ENCODE measurements at places on chromosomes 12 and 14.

GRCh38 chr12:90238663-90239271, 530.1 kb upstream of the ATP2B1 start:
- DNase-seq = no peak

DNA sequence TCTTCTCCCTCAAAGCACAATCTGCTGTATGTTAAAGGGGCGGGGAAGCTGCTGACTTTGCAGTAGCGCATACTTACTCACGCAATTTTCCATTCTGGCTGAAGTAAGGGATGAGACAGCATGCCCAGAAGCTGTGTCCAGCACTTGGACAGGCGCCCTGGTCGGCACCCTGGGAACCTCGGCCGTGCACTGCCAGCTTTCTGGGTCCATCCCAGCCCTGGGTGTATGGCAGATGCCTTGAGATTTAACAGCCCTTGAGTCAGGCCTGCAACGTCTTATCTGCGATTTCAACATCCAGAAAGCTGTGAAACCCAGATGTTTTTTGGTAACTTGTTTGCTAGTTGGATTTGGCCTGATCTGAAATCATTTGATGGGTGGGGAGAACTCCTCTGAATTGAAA, 16.1 kb downstream of the EML1 start:
- DNase-seq = no peak

GRCh38 chr12:4228122-4228580, 45.4 kb upstream of the CCND2 start:
- DNase-seq = no peak

GRCh38 chr14:96086032-96086431, 46.9 kb downstream of the C14orf132 start:
- no peak for DNase-seq

GRCh38 chr14:87082917-87083316, 910.1 kb downstream of the GALC start:
- no peak for DNase-seq

DNA sequence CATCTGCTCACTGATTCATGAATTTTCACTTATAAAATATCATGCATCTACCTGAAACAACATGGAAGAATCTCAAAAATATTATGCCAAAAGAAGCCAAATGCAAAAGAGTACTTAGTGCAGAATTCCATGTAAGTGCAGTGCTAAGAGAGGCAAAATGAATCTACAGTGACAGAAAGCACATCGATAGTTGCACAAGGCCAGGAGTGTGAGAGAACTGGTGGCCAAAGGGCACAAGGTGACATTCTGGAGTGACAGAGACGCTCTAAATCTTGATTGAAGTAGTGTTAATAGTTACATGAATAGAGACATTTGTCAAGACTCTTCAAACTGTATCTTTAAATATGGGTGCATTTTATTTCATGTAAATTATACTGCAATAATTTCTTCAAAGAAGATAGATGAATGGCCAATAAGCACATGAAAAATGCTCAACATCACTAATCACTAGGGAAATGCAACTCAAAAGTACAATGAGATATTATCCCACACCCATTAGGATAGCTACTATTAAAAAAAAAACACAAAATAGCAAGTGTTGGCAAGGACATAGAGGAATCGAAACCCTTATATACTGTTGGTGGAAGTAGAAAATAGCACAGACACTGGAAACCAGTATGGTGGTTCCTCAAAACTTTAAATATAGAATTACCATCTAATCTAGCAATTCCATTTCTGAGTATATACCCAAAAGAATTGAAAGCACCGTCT, 71.7 kb upstream of the KICS2 start:
- DNase-seq = no peak

DNA sequence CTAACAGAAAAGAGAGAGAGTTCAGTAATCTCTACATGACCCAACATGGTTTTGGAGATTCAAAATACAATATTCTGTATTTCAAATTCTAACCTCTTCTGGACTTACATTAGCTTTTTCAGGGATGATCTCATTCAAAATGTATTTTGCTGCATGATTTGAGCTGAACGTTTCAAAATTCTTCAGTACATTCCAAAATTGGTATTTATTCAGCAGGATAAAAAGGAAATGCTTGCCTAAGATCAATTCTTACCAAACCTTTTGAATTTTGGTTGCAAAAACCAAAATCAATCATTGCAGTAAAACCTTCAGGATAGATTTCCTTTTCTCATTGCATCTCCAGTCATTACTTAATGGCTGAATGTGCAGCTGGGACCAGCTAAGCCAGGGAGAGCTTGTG, 1761.3 kb upstream of the SEL1L start:
- DNase-seq = no peak

DNA sequence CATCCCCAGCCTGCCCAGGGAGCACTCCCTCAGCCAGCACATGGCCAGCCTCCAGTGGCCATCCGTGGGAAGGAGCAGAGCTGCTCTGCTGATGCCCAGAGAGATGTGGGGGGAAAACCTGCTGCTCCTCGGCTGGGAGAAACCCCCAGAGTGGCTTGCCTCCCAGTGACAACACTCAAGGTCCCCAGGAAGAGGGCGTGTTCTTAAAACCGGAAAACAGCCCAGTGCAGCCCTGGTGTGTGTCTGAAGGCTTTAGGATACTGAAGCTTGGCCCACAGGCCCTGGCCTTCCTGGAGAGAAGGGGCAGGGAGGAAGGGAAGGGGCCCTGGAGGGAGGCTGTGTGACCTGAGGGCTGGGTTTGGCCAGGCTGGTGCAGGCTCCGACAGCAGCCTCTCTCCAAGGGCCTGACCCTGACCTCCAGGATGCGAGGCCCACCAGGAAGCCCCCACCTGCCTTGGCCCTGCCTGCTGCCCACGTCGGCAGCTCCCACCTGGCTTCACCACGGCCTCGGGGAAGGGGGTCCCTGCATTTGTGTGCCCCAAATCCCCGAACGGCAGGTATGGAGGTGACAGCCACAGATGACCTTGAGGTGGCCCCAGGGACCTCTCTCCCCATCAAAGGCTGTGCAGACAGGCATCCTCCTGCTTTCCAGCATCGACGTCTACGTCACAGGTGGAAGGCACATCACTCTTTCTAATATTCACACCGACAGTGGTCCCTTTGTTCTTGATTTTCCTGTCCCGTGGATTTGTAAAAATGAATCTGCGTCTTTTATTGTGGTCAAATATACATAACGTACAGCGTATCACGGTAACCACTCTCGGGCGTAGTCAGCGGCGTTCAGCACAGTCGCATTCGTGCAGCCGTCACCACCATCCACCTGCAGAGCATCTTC, 190.0 kb upstream of the C14orf180 start:
- no peak for DNase-seq

DNA sequence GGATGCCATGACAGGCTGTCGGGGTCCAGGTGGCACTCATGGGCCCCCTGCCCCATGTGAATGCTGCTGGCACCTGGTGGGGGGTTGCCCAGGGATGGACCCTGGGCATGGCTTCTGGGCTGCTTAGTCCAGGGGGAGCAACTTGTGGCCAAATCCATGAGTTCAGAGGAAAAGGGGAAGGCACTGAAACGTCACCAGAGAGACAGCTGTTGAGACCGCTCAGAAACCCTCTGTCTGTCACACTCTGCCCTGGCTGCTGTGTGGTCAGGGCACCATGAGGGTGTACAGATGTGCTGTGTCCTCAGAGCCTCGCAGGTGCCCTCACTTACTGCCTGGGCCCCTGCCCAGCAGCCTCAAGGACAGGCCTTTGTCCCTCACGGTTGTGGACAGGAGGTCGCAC, 9.4 kb downstream of the CLBA1 start:
- no peak for DNase-seq

GRCh38 chr12:121132601-121133481, at the start of gene P2RX7:
Gene P2RX7 (plus strand): TSS chr12:121132876. CDS start chr12:121132971, 95 bp downstream.
- peak; percentile 27 for DNase-seq

DNA sequence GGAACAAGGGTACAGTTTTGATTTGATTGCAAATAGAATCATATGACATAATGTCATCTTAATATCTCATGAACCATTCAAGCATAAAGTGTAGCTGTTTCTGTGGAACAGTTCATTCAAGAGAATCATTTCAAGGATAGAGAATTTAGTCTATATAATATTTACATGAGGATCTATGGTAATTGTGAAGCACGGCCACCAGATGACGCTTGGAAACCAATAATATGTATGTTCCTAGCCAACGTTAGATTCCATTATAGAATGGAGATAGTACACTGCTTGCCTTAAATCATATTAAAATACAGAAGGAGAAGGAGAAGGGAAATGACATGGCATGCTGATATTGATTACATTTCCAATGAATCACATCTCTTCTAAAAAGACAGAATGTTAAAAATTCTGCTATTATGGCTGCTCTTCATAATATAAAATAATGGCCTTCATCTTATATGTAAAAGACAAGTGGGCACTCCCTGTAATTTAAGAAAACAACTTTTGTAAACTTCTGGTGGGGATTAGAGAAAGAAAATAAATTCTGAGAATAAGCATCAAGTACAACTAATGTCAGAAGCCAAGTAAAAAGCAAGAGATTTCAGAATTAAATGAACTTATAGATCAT, 351.0 kb downstream of the NAV3 start:
- DNase-seq = no peak

GRCh38 chr14:98138666-98139065, 1133.3 kb downstream of the BCL11B start:
- DNase-seq = peak; percentile 47

GRCh38 chr12:4272424-4273272, 914 bp upstream of the CCND2 start:
- DNase-seq = peak; percentile 79

DNA sequence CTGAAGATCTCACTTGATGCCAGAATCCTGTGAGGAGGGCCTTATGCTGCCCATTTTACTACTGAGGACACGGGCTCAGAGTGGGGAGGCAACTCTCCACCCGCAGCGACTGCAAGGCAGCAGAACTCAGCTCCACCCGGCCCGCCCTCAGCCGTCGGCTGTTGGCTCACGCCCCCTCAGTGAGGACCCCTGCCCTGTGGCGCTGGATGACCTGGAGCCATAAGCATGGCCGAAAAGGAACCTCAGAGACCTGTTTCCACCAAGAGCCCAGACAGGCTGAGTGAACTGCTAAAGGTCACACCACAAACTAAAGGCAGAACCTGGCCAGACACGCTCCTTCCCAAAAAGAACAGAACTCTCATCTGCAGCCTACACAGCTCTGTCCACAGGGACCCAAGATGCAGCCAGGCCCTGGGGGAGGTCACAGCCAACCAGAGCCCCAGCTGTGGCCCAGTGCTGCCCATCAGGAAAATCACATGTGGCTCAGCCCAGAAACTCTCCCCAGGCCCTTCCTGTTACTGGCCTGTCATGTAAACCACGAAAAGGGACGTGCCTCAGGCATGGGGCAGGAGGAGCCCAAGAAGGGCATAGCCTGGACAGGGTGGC, 32.8 kb downstream of the CCNK start:
- DNase-seq = no peak

GRCh38 chr12:46134852-46135251, 134.0 kb downstream of the SLC38A1 start:
- no peak for DNase-seq

GRCh38 chr12:12022306-12022936, 48.3 kb upstream of the BCL2L14 start:
- DNase-seq = no peak

GRCh38 chr12:50679612-50680011, 84.3 kb upstream of the ATF1 start:
- no peak for DNase-seq

- DNase-seq = no peak
Measured at GRCh38 chr14:51933191-51933590, 56.2 kb upstream of the RTRAF start.

- DNase-seq = no peak
Measured at GRCh38 chr12:83904175-83904574, 1008.4 kb downstream of the SLC6A15 start.

DNA sequence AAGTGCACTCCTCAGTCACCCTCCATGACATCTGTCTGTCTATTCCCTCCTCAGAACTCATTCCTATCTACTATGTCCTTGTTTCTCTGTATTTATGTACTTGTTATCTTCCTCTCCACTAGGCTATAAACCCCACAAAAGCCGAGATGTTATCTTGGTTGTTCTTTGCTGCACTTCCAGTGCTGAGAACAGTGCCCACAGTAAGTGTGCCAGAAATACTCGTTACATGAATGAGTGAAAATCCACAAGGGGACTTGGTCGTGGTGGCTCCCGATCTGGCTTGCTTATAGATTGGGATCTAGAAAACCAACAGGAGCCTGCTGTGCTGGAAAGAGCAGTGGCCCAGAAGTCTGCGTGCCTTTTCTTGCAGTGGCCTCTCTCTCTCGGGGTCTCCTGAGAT, 111.9 kb upstream of the PRMT8 start:
- no peak for DNase-seq

DNA sequence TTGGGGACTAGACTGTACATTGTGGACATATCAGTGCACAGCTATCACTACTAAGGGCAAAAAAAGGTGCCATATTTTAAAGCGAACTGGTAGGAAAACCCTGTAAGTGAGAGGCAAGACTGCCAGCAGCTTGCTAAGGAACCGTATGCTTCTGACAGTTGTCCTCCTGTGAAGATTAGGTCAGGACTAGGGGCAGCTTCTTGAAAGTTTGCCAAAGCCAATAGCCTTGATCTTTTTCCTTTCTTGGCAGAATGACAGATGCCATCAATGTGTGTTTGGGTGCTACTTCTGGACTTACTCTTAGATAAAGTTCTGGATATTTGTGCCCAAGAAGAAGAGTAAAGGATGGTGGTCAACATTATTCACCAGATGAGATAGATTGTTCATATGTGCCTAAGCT, 7.4 kb downstream of the DAAM1 start:
- no peak for DNase-seq

- no peak for DNase-seq
Measured at GRCh38 chr14:100543471-100544455, 43.5 kb downstream of the BEGAIN start.

DNA sequence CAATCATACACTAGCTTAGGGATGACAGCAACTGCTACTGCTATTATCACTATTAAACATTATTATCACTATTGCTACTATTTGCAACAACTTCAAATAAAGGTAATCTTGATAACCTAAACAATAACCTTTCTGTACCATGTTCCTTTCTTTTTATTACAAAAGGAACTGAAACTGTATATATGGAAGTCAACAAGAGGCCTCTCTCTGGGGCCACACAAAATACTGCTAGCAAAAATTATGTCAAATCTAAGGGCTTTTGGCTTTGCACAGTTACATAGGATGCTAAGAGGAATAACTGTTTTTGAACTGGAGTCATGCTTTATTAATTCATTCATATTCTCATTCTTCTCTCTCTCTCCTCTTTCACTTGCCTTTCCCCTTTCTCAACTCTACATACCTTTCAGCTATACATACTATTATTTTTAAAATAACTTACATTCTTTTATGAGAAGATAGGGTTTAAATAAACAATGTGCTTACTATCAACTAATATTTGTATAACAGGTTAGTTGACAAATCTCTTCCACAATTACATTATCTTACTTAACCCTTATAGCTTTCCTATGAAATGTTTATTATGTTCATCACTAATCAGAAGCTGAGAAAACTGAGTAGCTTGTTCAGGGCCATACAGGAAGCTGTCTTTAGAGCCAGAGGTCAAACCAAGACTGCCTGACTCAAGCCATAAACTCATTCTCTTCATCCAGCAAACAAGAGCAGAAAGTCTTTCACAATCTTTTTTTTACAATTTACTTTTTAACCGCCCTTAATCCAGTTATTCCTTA, 25.7 kb downstream of the SPTSSA start:
- DNase-seq = no peak

- DNase-seq = no peak
Measured at GRCh38 chr12:42865282-42865681, 275.7 kb upstream of the PRICKLE1 start.

GRCh38 chr12:22173177-22173576, 127.2 kb downstream of the CMAS start:
- no peak for DNase-seq

- DNase-seq = no peak
Measured at GRCh38 chr12:107660235-107660634, 25.4 kb upstream of the PWP1 start.

GRCh38 chr12:131349397-131350127, 361.3 kb upstream of the SFSWAP start:
- no peak for DNase-seq

- no peak for DNase-seq
Measured at GRCh38 chr12:127230843-127231260, 1036.1 kb upstream of the TMEM132C start.
